ENCODE measurements at places on chromosomes 7 and 10.

- DNase-seq, result peak; percentile 25
Observed at GRCh38 chr10:5809527-5810154, 3.6 kb downstream of the GDI2 start.

DNA sequence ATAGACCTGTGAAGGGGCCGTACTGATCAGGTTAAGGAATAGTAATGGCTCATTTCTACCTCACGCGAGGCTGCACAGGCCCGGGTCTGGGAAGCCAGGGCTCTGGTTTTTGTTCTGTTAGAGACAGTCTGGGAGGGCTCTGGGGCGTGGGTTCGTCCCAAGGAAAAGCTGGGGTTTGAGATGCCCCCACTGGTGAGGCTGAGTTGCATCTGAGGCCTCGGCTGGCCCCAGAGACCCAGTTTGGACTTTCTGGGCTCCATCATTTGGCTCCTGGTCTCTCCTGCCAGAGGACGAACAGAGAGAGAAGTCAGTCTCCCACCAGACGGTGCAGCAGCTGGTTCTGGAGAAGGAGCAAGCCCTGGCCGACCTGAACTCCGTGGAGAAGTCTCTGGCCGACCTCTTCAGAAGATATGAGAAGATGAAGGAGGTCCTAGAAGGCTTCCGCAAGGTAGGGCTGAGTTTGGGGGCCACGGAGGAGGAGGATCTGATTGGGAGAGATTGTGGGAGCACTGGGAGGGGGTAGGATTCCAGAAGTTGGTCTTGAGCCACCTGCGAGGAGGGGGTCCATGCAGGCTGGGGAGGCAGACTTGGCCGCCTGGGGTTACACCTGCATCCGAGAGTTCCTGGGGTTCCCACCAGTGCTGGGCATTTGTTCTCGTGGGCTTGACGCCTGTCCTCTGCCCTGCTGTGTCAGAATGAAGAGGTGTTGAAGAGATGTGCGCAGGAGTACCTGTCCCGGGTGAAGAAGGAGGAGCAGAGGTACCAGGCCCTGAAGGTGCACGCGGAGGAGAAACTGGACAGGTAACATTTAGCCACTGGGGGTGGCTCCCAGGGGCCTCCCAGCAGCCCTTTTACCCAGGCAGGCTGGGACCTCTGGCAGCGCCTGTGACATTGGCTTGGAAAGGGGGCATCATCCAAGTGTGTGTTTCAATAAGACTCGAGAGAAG, 22.5 kb upstream of the BTBD16 start:
- DNase-seq, result no peak

- peak; percentile 54 for DNase-seq
Observed at GRCh38 chr7:47225387-47226131, 356.4 kb downstream of the TNS3 start.

DNA sequence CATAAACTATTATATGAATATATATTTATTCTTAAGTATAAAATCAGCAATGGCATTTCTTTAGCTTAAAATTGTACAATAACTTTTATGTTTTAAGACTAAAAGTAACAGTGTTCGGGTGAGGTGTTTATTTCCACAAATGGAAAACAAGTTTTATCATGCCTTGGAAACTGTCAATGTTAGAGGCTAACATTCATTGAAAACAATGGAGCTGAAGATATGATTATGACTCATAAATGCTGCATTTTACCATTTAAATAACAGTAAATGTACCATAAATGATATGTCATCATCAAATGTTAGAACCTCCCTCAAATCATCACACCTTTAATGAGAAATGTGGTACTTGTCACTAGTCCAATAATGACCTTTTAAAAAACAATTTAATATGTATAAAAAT, 897.3 kb downstream of the PCDH15 start:
- DNase-seq, result no peak

- no peak for DNase-seq
Observed at GRCh38 chr7:69448071-69448470, 150.2 kb upstream of the AUTS2 start.

GRCh38 chr10:70762441-70763175, 22.6 kb downstream of the TBATA start:
- no peak for DNase-seq

DNA sequence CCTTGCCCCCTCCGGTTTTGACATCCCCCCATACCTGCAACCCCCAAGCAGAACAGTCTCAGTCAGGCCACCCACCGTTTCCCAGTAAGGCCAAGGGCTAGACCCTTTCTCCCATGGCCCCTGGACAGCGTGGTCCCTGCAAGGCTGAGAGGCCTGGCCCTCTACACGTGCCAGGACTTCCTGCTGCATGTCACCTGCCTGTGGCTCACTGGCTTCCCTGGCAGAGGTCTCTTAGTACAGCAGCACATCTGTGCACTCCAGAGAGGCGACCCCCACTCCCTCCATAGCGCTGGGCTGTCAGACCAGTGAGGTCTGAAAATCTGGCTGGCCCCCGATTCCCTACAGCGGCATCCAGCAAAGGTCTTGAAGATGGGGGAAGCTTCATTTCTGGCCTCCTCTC, 26.4 kb upstream of the JAKMIP3 start:
- DNase-seq, result no peak

DNA sequence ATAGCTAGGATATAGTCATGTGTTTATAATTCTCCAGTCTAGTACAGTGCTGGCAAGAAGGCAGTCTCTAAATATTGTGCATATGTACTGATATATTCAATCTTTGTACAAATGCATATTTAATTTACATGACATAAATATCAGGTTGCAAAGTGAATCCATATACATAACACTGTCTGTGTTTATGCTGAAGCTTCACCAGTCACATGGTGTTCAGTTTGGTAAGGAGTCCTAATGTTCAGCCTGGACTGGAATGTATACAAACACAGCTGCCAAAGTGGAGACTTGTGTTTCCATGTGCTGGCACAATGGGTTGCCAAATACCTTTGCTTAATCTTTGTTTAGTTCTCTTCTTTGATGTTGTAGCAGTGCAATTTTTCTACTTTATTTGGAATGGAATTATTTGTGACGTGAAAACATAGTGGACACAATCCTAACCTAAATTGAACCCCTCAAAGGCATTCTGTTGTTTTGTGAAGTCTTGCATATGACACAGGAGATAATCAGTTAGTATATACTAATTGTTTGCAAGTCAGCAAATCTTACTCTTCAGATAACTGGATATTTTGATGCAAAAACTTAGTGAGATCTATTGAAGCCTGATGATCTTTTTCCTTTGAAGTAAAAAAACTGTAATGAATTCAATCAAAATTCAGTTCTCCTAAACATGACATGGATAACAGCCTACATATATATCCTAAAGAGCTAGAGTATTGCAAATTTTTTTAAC, 17.3 kb upstream of the ARL4A start:
- peak; percentile 83 for DNase-seq

DNA sequence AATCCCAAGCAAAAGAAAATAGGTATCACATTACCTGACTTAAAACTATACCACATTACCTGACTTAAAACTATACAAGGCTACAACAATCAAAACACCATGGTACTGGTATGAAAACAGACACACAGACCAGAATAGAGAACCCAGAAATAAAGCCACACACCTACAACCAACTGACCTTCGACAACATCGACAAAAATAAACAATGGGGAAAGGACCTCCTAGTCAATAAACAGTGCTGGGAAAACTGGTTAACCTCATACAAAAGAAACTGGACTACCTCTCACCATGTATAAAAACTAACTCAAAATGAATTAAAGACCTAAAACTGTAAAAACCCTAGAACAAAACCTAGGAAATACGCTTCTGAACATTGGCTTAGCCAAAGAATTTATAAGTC, 22.5 kb downstream of the SNX13 start:
- DNase-seq, result no peak
